ENCODE measurements at places on chromosomes 1 and 21.

- peaks cover 2% of the 10 kb centered on the region for H3K36me3 ChIP-seq
- H3K27me3 ChIP-seq = no peaks in the 10 kb centered on the region
- H3K27ac ChIP-seq = peak overlapping the region; percentile 70
- no peak for DNase-seq
Measured at GRCh38 chr1:2121101-2121691, 71.0 kb downstream of the PRKCZ start.

DNA sequence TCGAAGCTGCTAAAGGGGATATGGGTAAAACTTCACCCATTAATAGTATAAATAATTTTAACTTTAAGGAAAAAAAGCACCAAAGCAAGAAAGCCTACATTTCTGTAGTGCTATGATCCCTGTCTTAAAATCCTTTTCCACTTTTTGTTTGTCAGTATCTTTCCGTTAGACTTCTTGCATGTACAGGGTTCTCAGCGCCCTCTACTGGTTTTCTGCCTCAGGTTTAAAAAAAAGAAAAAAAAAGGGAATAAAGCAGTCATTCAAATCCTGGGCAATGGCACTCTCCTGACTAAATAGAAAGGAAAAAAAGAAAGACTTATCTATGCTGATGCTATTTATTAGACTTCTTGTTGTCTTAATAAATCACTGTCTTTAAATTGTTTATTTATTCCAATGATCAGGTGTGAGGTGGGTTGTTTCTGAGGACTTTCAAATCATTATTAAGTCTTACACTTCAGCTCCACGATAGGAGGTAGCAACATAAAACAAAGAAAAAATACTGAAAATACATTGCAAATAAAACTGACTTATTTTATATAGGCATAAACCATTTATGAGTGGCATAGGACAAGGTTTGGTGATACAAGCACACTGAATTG is 475.4 kb upstream of the NR5A2 start:
- no peak for DNase-seq
- H3K36me3 ChIP-seq = no peaks in the 10 kb centered on the region

DNA sequence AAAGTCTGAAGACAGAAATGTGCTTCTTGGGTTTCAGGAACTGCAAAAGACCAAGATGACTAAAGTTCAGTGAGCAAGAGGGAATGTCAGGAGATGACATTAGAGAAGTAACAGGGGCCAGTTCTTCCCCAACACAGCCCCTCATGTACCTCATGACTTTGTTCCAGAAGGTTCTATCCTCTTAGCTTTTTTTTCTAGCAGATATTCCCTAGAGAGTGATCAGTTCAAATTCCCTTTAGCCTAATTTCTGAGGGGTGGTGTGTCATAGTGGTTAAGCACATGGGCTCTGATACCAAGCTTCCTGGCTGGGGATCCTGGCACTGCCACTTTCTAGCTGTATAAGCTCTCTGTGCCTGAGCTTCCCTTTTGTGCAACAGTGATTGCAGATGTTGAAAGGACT is 108.0 kb downstream of the LBR start:
- no peak for DNase-seq
- H3K27me3 ChIP-seq = peaks cover 5% of the 10 kb centered on the region
- no peaks in the 10 kb centered on the region for H3K36me3 ChIP-seq
- H3K4me3 ChIP-seq = no peak overlapping the region
- H3K27ac ChIP-seq = no peak overlapping the region

GRCh38 chr21:26025536-26026512 is 144.7 kb downstream of the APP start:
- H3K4me1 ChIP-seq = no peaks in the 10 kb centered on the region
- H3K27me3 ChIP-seq = no peaks in the 10 kb centered on the region
- peaks cover 24% of the 10 kb centered on the region for H3K36me3 ChIP-seq
- H3K27ac ChIP-seq = no peak overlapping the region
- DNase-seq = no peak

DNA sequence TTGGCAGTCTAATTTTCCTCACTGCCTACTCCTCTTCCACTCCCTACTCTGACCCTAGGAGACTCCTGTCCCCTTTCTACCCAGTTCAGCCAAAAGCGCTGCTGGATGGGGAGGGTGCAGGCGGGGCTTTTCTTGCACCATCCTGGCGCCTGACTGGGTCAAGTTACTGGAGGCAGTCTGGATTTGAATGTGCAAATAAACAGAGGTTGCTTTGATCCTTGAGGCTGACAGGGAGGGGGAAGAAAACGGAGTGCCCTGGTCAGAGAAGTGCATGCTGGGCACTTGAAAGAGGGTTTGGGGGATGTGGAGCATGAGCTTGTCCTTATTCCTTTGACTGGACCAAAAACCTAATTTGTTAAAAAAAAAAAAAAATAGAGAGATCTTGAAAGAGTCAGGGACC is 76.8 kb upstream of the SOX13 start:
- no peak for DNase-seq
- H3K4me1 ChIP-seq = peaks cover 5% of the 10 kb centered on the region
- no peak overlapping the region for H3K4me3 ChIP-seq
- no peaks in the 10 kb centered on the region for H3K27me3 ChIP-seq
- no peaks in the 10 kb centered on the region for H3K36me3 ChIP-seq

DNA sequence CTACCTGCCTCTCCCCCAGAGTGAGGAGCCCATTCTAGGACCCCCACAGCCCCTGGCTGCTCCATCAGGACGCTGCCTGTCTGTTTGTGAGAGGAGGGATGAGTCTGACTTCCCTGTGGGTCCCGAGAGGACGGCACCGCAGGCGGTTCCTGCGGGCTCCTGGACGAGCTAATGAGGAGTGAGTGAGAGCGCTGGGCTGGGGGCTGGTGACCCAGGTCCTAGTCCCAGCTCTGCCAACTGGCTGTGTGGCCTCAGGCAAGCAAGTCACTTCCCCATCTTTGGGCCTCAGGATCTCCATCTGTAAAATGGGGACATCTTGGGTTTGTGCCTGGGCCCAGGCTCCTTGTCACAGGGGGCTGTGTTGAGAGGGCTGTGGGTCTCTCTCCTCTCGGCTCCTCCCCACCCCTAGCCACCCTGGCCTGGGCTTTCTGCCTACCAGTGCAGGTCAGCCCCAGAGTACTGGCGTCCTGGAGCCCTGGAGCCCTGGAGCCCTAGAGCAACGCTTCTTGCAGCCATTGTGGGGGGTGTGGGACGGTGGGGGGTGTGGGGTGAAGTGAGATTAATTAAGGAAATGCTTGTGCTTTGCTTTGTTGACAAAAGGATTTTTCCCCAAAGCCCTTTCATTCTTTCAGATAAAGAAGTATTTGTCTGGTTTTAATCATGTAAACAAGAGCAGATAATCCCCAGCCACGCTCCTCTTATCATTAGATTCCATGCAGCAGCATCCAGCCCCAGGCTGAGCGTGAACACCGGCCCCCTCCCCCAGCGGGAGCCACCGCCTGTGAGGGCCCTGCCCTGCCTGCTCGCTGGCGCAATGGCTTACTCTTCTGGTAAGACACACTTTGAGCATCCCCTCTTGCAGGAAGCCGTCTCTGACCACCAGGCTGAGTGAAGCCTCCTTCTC is 26.8 kb downstream of the SLC1A7 start:
- DNase-seq = no peak
- H3K4me3 ChIP-seq = no peak overlapping the region
- no peaks in the 10 kb centered on the region for H3K27me3 ChIP-seq
- no peak overlapping the region for H3K27ac ChIP-seq
- H3K36me3 ChIP-seq = no peaks in the 10 kb centered on the region

- peaks cover 11% of the 10 kb centered on the region for H3K36me3 ChIP-seq
- H3K4me1 ChIP-seq = peaks cover 34% of the 10 kb centered on the region
- no peak overlapping the region for H3K27ac ChIP-seq
- DNase-seq = no peak
- no peaks in the 10 kb centered on the region for H3K27me3 ChIP-seq
Measured at GRCh38 chr1:147630447-147630846, 39.9 kb downstream of the ACP6 start.

DNA sequence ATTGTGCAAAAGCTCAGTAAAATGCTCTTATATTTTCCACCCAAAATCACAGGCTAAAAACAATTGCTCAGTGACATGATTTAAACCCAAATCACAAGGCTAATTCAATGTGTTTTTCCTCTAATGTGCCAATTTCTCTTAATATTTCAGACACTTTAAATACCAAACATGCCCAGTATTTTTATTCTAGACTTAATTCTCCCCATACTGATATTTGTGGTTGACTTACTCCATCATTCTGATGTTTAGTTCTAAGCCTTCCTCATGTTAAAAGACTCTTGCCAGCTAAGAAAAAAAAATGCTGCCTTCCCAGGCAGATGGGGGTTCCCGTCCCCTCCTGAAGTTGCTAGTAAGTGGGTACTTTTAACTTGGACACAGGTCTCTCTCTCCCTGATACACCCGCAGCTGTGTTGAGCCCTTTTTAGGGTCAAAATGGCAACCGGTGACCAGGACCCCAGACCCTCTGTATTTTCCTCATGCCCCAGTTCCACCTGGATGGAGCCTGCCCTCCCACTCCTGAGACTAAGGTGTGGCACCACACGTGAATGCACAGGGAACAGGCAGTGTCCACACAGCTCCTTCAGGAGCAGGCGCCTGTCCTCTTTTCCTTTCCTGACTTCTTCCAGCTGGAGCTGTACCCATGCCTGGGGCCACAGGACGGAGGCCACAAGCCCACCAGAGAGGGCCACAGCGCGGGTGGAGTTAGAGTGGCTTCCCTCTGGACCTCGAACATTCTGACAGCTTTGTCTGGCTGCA is 118.9 kb downstream of the RIPK4 start:
- H3K4me1 ChIP-seq = no peaks in the 10 kb centered on the region
- peaks cover 5% of the 10 kb centered on the region for H3K27me3 ChIP-seq
- H3K36me3 ChIP-seq = no peaks in the 10 kb centered on the region
- H3K4me3 ChIP-seq = no peak overlapping the region

- no peak overlapping the region for H3K4me3 ChIP-seq
- no peak for DNase-seq
Measured at GRCh38 chr1:9561429-9561828, 22.2 kb downstream of the SLC25A33 start.

DNA sequence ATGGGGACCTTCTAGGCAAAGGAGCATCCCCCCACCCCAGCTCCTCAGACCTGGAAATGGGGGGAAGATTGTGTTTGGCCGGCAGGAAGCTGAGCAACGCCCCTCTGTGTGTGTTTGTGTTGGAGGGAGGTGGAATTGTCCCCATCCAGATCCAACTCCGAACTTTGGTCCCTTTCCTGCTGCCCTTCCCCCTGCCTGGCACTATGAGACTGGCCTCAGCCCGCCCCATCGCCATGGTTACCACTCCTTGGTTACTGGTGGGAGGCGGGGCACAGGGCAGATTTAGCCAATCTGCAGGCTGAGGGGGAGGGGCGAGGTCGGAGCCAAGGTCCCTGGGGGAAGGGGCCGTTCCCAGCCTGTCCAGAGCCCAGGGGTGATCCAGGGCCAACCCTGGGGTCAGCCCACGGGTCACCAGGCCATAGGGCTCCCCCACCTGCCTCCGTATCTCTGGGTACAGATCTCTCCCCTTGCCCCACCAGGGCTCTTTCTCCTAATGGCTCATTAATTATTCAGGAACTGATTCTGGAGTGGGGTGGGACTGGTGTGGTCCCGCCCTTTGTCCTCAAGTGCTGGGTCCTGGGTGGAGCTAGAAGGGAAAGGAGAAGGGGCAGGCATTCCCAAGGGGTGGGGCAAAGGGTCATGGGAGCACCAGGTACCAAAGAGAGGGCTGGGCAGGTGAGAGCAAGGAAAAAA is 15.2 kb downstream of the PTPRF start:
- no peak overlapping the region for H3K4me3 ChIP-seq
- no peak for DNase-seq
- H3K4me1 ChIP-seq = peaks cover 7% of the 10 kb centered on the region
- no peak overlapping the region for H3K27ac ChIP-seq
- no peaks in the 10 kb centered on the region for H3K36me3 ChIP-seq
- peaks cover 9% of the 10 kb centered on the region for H3K27me3 ChIP-seq

- no peaks in the 10 kb centered on the region for H3K36me3 ChIP-seq
- no peak overlapping the region for H3K27ac ChIP-seq
- no peak overlapping the region for H3K4me3 ChIP-seq
- peaks cover 30% of the 10 kb centered on the region for H3K4me1 ChIP-seq
- no peaks in the 10 kb centered on the region for H3K27me3 ChIP-seq
- DNase-seq = no peak
Measured at GRCh38 chr1:206826394-206826793, 39.0 kb upstream of the IL20 start.

GRCh38 chr1:214281021-214281719 is at the start of gene SMYD2:
Gene SMYD2 (plus strand): TSS chr1:214281159. CDS start chr1:214281255, 96 bp downstream.
- H3K27ac ChIP-seq = peak within 1 kb of the TSS; percentile 91
- H3K4me1 ChIP-seq = peaks cover 46% of the 10 kb centered on the region
- peak within 1 kb of the TSS; percentile 89 for H3K4me3 ChIP-seq
- no peaks in the 10 kb centered on the region for H3K27me3 ChIP-seq

DNA sequence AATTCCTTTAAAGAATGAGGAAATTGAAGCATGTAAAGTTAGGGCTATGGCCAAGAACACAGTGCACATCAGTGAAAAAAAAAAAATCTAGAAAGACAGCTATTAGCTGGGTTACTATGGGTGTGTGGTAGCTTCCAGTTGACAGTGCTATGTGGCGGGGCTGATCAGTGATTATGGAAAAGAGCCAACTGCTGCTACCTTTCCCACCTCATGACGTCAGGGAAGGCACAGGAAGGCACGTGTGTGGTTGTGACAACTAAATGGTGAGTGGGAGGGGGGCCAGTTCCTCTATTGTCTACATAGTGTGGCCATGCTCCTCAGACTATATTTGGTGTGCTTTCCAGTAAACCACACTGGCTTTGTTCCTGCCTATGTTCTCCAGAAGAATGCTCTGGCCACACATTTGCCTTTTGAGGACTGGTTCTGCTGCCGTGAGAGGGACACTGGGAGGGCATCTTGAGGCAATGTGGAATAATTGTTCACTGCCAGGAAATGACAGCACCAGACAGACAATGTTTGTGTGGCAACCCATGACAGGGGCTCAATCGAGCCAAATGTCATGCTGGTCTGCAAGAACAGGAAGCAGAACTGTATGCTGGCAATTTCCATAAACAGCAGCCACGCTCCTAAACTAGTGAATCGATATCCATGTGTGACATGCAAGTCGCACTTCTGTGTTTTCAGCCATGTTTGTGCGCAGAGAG is 3.0 kb upstream of the SDE2 start:
- H3K36me3 ChIP-seq = peaks cover 19% of the 10 kb centered on the region
- peak overlapping the region; percentile 91 for H3K27ac ChIP-seq
- H3K27me3 ChIP-seq = no peaks in the 10 kb centered on the region

DNA sequence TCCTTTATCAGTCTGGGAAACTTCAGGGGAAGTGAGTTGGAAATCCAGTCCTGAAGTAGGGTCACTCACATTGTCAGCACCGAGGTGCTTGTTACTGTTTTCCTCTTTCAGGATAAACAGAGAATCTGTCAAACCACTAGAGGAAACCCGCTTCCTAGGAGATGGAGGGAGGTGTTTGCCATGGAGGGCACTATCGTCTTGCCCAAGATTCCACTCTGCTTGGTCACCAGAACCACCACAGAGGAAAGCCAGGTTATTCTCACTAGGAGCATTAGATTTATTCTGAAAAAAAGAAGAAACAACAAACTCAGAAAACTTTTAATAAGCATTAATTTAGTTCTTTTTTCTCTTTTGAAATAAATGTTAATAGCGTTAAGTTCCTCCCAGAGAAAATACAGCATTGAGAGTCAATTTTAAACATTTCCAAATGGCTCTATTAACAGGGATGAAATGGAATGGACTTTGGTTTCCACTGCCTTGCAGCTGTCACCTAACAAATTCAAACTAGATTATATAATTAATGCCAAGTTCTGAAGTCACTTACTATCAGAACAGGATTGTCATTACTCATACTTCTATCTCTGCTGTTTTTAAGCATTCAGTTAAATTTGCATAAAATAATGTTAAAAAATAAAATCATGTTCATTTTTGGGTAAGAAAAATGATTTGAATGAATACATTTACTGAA is 242.8 kb downstream of the CRB1 start:
- DNase-seq = no peak
- H3K4me1 ChIP-seq = no peaks in the 10 kb centered on the region

GRCh38 chr1:74436078-74436477 is 76.3 kb downstream of the LRRC53 start:
- H3K4me1 ChIP-seq = no peaks in the 10 kb centered on the region
- DNase-seq = no peak
- H3K4me3 ChIP-seq = no peak overlapping the region
